ENCODE measurements at places on chromosomes 16 and 17.

- DNase-seq, result no peak
These were observed 64.6 kb downstream of the NKD1 start for GRCh38 chr16:50612849-50613198.

DNA sequence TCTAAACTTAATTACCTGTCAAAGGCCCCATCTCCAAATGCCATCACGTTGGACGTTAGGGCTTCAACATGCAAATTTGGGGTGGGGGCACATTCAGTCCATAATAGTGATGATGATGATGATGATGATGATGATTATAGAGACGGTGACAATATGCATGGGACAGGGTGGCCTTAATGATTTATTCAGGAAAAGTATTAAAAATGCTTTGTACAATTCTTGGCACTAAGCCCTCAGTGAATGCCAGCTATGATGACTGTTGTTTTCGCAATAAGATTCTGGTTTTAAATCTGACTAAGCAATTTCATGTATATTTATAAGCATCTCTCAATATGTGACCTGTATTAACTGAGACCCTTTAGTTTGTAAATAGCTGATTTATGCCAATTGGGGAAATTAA is 106.3 kb downstream of the C16orf95 start:
- DNase-seq, result no peak

DNA sequence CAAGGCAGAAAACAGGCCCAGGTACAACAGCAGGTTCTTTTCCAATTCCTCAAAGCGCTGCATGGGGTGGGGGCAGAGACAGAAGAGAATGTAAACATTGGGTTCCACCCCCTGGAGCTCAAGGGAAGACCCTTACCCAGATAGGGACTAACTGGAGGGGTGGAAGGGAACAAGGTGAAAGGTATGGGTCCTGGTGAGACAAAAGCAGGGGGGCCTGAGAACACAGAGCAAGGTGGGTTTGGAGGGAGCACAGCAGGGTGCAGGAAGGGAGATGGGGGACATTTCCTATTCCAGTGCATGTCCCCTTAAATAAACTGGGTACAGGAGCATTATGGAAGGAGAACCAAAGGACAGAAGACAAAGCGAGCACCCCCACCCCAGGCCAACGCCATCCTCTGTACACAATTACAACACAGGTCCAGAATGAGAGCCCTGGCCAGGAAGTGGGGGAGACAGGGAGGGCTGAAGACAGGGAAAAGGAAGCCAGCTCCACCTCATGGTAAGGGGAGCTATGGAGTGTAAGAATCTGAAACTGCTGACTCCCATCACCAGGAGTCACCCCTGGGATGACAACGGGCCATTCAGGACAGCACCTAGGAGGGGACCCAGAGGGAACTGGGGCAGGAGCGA is 2.1 kb upstream of the CD2BP2 start:
- no peak for DNase-seq

- DNase-seq, result peak; percentile 53
These were observed 100.6 kb downstream of the PITPNC1 start for GRCh38 chr17:67477687-67478086.

- no peak for DNase-seq
These were observed 3.5 kb upstream of the CAMKK1 start for GRCh38 chr17:3896108-3896967.

- no peak for DNase-seq
These were observed 18.7 kb upstream of the AQP8 start for GRCh38 chr16:25198021-25198420.

- no peak for DNase-seq
These were observed 72.3 kb upstream of the XYLT1 start for GRCh38 chr16:17543073-17543472.

DNA sequence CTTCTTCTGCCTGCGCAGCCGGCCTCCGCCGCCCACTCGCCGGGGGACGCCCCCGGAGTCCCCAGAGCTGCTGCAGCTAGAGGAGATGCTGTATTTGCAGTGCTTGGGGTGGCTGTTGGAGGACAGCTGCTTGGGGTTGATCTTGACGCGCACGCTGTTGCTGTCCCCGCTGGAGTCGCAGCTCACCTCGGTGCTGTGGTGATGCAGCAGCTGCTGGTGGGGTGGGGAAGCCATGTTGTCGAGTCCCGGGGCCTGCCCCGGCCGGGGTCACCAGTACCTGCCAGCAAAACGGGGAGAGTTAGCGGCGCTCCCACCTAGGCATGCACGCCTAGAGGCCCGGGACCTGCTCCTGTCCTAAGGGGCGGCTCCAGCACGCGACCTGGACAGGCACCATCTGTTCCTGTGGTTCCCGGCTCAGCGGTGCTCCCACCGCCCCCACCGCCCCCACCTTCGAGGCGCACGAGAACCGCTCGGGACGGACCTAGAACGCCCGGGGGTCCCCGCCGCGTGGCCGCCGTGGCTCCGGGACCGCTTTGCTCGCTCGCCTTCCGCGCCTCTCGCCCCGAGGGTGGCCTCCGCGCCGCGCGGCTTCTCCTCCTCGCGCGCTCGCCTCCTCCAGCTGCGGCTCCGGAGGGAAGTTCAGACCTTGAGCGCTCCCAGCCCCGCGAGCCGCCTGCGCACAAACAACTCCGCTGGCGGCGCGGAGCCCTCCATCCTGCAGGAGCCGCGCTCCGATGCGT is 863 bp downstream of the ADCY9 start:
- DNase-seq, result peak; percentile 38

- peak; percentile 41 for DNase-seq
These were observed 54.4 kb downstream of the PITPNC1 start for GRCh38 chr17:67431249-67432015.

DNA sequence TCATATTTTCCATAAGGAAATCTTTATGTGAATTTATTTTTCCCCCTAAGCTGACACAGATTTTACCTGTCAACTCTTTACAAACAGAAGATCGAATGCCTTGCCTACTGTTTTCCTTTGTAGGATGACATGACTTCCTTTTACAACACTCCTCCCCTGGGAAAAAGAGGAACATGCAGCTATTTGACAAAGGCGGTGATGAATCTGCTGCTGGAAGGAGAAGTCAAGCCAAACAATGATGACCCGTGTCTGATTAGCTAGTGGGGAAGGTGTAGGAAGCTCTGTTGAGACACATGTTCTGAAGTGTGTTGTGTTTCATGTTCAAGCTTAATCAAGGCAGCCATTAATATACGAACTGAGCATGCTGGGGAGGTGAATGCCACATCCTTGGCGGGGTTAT is 238.0 kb downstream of the PHKB start:
- DNase-seq, result no peak

DNA sequence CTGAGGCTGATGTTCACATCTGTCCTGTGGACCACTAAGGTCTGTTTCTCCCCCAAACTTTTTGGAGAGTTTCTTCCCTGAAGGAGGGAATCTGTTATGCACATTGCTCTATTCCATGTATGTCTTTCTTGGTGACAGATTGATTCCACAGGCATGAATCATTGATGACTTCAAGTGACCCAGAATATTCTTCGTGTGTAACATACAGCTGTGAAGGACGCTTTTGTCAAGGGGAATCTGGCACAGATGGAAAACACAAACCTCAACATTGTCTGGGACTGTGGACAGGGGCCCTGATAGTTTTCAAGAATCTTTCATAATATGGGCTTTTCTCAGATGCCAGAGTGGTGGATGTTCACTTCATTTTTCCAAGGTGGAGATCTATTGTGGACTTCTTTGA is 223.1 kb upstream of the MAF start:
- no peak for DNase-seq

- no peak for DNase-seq
These were observed 970 bp upstream of the HSD11B2 start for GRCh38 chr16:67429799-67430503.

- no peak for DNase-seq
These were observed 23.2 kb downstream of the COX11 start for GRCh38 chr17:54945231-54945630.

DNA sequence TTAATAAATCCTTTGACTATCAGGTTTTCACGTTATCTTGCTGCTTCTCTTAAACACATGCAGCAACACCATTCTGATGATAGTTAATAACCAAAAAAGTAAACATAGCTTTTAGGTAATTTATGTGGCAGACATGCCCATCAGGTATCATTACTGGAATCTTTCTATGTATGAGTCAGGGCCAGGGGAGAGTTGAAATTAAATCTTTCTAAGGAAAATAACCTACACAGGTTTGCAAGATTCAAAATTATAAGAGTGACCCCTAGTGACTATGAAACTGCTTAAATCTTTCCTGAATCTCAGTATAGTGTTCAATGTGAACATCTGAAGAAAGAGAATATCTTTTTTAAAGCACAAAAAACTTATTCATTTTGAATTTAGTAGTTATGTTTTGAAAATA is 666.6 kb downstream of the CDH11 start:
- DNase-seq, result no peak

GRCh38 chr16:57146040-57146647 is 39.7 kb downstream of the PSME3IP1 start:
- DNase-seq, result no peak

GRCh38 chr17:68993112-68993511 is 37.9 kb upstream of the ABCA8 start:
- no peak for DNase-seq

- no peak for DNase-seq
These were observed 108.1 kb downstream of the ABCC12 start for GRCh38 chr16:48047720-48048119.

DNA sequence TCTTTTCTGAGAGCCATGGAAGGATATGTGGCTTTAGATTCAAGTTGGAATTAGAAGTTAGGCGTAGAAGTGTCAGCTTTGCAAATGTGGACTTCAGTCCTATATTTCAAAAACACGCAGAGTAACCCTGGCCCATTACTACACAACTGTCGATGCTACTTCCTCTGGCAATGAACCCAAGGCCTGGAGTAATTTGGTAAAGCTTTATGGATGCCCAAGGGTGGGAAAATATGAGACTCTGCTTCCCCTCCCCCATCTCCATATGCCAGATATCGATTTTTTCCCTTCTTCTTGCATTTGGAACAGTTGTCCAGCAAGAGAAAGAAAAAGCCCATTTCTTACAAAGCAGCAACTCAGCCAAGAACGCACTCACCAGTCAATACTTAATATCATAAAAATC is 2.9 kb upstream of the MAP1LC3B start:
- no peak for DNase-seq

- no peak for DNase-seq
These were observed 38.2 kb downstream of the KSR1 start for GRCh38 chr17:27494192-27495091.

DNA sequence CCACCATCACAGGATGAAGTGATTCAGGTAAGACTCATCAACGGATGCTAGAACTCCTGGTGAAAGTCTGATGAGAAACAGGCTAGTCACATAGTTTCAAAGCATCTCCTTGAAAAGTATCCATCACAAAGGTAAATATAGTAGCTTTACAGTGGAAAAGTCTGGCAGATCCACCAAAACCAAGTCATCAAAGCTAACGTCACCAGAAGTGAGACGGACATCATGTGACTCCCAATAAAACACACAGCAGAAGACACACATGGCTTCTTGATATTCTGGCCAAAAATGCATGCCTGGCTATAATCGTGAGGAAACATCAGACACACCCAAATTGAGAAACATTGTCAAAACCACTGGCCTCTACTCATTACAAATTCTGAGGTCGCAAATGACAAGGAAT is 17.9 kb upstream of the TRPV3 start:
- no peak for DNase-seq

- DNase-seq, result no peak
These were observed 23.6 kb upstream of the CBX2 start for GRCh38 chr17:79754370-79754769.

DNA sequence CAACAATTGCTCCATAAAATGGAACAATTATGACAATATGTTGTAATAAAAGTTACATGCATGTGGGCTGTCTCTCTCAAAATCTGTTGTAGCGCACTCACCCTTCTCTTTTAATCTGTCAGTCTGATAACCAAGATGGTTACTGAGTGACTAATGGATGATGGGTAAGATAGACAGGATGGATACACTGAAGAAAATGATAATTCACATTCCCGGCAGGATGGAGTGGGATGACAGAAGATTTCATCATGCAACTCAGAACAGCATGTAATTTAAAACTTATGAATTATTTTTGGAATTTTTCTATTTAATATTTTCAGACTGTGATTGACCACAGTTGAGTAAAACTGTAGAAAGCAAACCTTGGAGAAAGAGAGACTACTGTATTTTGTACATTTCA is 30.5 kb downstream of the CDH13 start:
- DNase-seq, result no peak

GRCh38 chr17:57597531-57598453 is 147.3 kb downstream of the CCDC182 start:
- peak; percentile 45 for DNase-seq

DNA sequence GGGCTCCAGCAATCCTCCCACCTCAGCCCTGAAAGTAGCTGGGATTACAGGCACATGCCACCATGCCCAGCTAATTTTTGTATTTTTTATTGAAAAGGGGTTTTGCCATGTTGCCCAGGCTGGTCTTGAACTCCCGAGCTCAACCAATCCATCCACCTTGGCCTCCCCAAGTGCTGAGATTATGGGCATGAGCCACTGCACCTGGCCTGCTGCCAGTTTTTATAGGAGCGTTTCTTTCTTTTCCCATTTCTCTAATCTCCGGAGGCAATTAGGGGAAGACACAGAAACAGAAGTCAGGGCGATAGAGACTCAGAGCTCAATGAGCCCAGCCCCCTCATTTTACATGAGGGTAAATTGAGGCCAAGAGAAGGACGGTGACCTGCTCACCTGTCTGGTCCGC is 10.4 kb downstream of the MGAT5B start:
- no peak for DNase-seq

DNA sequence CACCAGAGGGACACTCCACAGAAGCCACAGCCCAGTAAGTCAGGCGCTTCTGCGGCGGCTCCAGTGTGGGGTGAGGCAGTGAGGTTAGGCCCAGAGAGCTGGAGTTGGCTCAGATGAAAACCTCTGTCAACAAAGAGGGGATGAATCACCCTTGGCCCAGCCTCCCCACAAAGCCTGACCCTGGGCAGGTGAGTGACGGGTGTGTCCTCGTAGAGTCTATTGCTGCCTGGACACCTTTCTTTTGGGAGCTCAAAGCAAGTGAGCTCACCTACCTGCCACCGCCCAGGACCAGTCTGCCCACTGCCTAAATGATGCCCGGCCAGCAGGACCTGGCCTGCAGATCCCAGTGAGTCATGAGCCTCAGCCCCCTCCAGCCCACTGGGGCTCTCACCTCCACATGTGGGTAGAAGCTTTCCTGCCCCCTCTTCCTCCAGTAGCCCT is 24.9 kb upstream of the DBNDD1 start:
- no peak for DNase-seq

DNA sequence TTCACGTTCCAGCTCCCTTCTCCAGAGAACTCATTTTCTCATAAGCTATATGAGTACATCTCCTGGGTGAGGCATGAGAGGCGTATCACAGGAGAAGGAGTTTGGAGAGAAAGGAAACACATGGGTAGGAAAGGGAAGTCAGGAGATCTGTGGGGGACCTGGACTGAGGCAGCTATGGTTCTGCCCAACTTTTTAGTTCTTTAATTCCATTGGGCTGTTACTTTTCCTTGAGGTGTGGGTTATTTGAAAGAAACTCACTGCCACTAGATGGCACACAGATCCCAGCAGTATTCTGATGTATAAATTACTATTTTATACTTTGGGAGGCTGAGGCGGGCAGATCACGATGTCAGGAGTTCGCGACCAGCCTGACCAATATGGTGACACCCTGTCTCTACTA is 63.6 kb downstream of the NUP93 start:
- peak; percentile 9 for DNase-seq

- DNase-seq, result no peak
These were observed 47.1 kb upstream of the MYOCD start for GRCh38 chr17:12618557-12618956.

GRCh38 chr17:1724351-1724868 is at the start of gene WDR81:
Gene WDR81 (plus strand): TSS chr17:1724704. CDS start chr17:1724960, 256 bp downstream.
- DNase-seq, result peak; percentile 85

Measured in CD4-positive, alpha-beta T cell treated with Interleukin-21 for 1 hour (primary cell).